ENCODE measurements at places on chromosomes 2 and 18. TPM values are rescaled to one million over a fixed set of nuclear protein-coding genes. Genes with fewer than 3 reads are reported as not detected.

The CNNM4 gene
- total RNA-seq = 7.1 TPM

The HOXD10 gene
- not detected for total RNA-seq

The MAP2 gene
- 0.34 TPM for total RNA-seq

The SPATA3 gene
- total RNA-seq = 1.3 TPM

GRCh38 chr2:230129343-230129742, 60.6 kb upstream of the SLC16A14 start:
- H3K27ac ChIP-seq = no peak overlapping the region
- peaks cover 2% of the 10 kb centered on the region for H3K27me3 ChIP-seq
- H3K4me1 ChIP-seq = peaks cover 13% of the 10 kb centered on the region
- DNase-seq = no peak
- H3K4me3 ChIP-seq = no peak overlapping the region
- H3K36me3 ChIP-seq = no peaks in the 10 kb centered on the region
